T-helper 9 cell (primary cell): ENCODE measurements at places on chromosomes 1 and 21.

- no peak for DNase-seq
These were observed 275.6 kb downstream of the PLPP3 start for GRCh38 chr1:56303805-56304204.

DNA sequence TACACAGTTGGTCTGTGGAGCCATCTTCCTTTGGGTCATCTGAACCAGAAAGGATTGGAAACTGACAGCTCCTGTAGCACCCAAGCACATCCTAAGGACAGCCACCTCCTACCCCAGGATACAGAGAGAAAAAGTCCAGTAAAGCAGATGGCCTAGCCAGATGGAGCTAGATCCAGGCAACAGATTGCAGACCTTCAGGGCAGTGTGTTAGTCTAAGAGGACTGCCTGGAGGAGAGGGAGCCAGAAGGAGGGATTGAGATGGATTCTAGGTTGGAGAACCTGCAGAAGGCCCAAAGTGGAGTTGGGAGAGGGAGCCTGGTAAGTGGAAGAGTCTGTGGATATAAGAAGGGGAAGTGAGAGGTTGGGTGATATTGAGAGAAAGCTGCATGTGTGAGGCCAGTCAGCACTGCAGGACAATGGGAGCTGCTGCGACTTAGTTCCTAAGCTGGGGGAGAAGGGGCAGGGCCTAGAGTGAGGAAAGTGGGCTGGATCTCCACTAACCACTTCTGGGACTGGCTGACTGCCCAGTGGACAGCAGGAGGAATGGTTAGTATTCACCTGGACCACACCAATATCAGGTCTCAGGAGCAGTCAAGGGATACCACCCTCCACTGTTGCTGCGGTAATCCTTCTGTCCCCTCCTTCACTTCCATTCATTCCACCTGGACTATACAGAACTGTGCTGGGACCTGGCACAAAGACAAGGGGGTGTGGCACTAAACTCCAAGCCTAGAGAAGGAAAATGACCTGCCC, 13.4 kb downstream of the BCAN start:
- no peak for DNase-seq

DNA sequence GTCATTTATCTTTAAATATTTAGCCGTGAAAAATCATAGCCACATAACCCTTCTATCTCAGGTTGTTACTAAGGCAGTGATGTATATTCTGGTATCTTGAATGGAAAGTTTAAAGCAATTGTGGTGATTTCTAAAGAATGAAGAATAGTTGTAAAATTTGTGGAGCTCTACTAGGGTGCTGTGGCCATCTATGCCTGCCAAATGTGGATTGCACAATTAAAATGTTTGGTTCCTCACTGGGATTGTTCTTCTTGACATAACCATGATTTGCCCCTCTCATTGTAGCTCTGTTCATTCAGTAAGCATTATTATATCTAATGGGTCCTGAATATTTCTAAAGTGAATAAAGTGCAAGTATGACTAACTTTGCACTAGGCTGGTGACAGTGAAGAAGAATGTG, 50.1 kb downstream of the AK4 start:
- no peak for DNase-seq

- no peak for DNase-seq
These were observed 278.0 kb upstream of the KAZN start for GRCh38 chr1:14320518-14320917.

GRCh38 chr21:25563361-25564116, 43.7 kb downstream of the MRPL39 start:
- no peak for DNase-seq

- no peak for DNase-seq
These were observed 13.8 kb upstream of the EYA3 start for GRCh38 chr1:28102189-28102588.

DNA sequence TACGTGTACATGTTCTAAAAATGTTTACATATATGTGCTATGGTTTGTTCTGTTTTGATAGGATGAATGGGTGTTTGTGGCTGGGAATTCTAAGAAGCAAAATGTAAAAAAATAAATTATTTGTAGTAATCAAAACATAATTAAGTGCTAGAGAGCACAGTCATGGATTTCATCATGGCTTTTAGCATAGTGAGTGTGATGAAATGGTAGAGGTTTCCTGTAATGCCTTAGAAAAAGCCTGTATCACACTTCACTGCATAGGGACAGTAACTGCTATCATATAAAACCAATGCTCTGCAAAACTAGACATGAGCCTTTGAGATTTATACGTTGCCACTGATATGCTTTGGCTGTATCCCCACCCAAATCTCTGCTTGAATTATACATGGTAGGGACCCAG, 99.8 kb downstream of the PTGER3 start:
- no peak for DNase-seq

GRCh38 chr1:40762144-40762923, 21.3 kb upstream of the KCNQ4 start:
- no peak for DNase-seq

DNA sequence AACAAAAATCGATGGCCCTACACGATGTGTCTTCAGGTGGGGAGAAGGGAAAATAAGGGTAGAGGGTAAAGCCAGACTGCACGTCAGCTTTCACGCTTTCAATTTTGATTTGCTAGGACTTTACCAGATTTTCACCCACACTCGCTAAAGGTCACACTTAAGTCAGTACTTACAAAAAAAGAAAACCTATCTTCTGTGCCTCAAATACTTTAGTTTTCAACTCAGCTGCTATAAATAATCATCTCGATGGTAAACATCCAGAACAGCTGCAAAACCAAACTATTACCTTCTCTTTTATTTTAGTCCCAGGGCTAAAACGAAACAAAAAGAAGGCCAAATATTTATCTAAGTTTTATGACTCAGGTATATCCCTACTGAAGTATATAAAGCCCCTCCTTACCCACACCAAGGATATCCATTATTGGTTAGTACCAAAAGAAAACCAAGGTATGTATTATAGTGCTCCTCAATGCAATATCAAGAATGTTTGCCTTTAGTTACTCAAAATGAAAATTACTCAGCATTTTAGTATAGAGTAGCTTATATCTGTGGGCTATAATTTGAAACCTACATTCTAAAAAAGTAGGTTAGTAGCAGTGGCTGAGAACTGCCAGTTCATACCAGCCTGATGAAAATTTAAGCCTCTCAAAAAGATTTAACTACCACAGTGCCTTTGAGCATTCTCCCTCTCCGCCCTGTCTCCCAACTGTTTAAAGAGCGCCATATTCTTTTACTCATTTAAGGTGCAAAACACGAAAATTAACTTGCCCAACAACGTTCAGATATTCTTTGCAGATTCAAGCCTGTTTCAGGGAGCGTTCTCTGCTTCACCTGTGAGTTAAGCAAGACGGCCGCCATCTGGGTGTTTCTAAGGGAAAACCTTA, 1.5 kb downstream of the CSDE1 start:
- no peak for DNase-seq

DNA sequence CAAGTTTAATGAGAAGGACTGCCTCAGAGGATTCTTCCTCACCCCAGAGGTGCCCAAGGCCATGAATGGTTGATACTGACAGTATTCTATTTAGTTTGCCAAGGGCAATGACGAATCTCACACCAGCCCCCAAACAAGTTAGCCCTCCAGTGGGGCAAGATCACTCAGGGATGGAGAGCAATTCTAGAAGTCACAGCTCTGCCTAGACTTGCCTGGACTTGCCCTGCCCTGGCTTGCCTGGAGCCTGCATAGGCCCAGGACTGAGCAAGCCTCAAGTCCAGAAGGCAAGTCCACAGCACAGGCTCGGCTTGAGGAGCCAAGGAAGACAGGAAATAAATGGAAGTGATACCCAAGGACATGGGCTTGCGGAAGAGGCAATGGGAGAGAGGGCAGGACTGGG, 39.5 kb upstream of the RGS16 start:
- DNase-seq = no peak

- no peak for DNase-seq
These were observed 289.7 kb upstream of the DPYD start for GRCh38 chr1:98210563-98210962.

DNA sequence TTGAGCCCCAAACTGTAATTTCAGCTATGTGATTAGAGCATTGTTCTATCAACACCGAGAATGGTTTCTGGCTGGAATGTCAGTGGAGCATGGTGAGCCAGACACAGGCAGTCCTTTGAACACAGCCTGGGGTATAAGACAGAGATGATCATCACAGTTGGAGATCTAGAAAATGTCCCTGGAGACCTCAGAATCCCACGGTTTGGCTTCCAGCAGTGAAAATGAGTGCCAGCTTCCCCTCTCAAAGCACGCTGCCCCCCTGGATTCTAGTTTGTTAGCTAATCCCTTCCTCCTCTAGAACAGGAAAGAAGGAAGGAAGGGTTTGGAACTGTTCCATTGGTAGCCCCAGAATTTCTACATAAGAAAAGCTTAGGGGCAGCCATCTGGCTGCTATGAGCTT, 59.9 kb upstream of the JAK1 start:
- DNase-seq = no peak

- no peak for DNase-seq
These were observed 134.5 kb downstream of the IER5 start for GRCh38 chr1:181222972-181223505.

GRCh38 chr1:238469146-238469631, 578.5 kb upstream of the ZP4 start:
- DNase-seq = no peak

DNA sequence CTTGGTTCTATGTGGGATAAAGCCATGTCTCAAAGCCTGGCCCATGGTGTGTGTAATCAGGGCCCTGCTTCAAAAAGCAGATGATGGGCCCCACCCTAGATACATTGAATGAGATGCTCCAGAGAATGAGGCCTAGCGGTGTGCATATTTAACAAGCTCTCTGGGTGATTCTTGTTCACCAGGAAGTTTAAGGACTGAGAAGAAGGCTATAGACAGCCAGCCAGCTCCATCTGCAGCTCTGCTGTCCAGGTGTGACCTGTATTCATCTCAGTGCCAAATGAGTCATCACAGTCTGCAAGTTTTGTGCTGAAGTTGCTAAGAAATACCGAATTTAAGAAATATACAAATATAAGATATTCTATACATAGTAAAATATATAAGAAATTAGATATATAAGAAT, 182.0 kb upstream of the RUNX1 start:
- no peak for DNase-seq

DNA sequence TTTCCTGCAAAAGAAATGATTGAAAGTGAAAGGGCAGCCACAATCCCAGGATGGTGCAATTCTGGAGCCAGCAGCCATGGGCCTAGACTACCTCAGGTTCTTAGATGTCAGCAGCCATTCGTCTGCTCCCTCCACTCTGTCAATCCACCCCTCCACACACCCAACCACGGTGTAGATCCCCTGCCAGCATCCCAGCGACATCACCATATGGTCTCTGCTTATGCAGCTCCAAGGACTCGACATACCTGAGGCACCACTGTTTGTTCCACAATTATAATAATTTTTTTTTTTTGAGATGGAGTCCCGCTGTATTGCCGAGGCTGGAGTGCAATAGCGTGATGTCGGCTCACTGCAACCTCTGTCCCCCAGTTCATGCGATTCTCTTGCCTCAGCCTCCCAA, 6.5 kb downstream of the SYNC start:
- DNase-seq = no peak

GRCh38 chr21:35481005-35481404, 431.9 kb upstream of the RUNX1 start:
- no peak for DNase-seq

GRCh38 chr21:36854391-36854790, 112.1 kb downstream of the HLCS start:
- no peak for DNase-seq

DNA sequence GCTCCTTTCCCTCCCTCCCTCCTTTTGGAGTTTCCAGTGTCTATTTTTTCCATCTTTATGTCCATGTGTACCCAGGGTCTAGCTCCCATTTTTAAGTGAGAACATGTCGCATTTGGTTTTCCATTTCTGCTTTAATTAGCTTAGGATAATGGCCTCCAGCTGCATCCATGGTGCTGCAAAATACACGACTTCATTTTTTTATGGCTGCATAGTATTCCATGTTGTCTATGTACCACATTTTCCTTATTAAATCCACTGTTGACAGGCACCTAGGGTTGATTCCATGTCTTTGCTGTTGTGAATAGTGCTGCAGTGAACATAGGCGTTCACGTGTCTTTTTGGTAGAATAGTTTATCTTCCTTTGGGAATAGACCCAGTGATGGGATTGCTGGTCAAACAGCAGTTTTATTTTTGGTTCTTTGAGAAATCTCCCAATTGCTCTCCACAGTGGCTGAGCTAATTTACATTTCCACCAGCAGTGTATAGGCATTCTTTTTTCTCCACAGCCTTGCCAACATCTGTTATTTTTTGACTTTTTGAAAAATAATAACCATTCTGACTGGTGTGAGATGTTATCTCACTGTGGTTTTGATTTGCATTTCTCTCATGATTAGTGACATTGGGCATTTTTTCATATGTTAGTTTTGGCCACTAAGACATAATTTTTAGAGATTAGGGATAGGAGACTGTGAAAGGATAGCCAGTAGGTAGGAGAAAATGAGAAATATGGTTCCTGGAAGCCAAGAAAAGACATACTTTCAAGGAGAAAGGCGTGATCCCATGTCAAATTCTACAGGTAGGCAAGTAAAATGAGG, 50.4 kb downstream of the ADAMTS1 start:
- DNase-seq = no peak

DNA sequence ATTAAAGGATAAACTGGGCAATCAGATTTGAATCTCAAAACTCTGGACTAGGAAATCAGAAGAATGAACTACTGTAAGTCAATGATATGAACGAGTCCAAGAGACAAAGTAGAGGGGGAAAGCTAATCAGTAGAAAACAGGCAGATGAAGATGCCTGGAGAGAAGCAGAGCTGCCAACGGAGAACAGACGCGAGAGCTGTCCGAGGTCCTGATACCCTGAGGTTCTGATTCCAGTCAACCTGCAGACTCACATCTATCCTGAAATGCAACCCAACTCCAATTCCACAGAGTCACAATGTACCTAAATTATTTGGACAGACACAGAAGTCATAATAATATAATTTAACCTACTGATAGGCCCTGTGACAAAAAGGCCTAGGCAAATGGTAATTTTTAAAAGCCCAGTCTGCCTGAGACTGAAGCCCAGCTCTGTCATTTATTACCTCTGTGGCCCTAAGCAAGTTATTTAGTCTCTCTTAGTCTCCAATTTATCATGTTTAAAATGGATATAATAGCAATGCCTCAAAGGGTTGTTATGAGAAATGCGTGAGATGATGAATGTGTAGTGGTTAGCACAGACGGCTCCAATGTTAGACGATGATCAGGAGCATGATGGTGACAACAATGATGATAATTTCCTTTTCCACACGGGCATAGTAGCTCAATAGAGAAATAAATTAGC, 33.4 kb downstream of the RGS7 start:
- no peak for DNase-seq

DNA sequence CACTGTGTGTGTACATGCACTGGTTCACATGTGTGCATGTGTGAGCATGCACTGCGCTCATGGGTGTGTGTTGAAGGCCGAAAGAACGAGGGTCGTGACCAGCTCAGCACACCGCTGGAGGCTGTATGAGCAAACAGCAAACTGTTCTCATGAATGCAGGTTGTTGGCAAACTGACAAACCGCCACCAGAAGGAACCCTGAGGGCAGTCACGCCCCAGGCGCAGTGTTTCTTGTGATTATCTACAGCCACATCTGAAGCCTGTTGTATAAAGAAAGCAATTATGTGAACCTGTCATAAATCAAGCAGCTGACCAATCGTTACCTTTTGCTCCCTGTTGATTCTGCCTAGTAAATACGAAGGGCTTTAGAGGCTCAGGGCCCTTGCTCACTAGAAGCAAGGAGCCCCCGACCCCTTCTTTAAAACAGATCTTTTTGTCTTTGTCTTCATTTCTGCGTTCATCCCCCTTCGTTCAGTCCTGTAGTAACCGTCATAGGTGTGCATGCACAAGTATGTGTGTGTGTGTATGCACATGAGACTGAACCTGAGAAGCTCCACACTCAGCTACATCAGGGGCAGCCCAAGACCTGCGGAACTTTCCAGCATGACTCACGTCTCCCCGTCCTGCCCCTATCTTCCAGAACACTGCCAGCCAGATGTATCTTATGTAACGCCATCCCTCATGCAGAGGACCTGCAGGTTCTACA, 16.8 kb upstream of the RIPK4 start:
- DNase-seq = no peak
